Umbilical cord (tissue), 2 donors: ENCODE measurements at places on chromosomes 7 and 10. TPM values are rescaled to one million over a fixed set of nuclear protein-coding genes. Genes with fewer than 3 reads are reported as not detected.

TMEM243 gene
- total RNA-seq: 25.3 TPM

SPRN gene
- 0.96 TPM for total RNA-seq

PTPN20 gene
- 11.1 TPM for total RNA-seq

FLNC gene
- total RNA-seq: 204 TPM

CDHR3 gene
- 1.7 TPM for total RNA-seq

NUTM2B gene
- total RNA-seq: 2.2 TPM

HNRNPA2B1 gene
- 96.5 TPM for total RNA-seq

HTRA1 gene
- total RNA-seq: 401 TPM

FOXP2 gene
- total RNA-seq: 13.0 TPM
